ENCODE measurements at places on chromosomes 16 and 17.

DNA sequence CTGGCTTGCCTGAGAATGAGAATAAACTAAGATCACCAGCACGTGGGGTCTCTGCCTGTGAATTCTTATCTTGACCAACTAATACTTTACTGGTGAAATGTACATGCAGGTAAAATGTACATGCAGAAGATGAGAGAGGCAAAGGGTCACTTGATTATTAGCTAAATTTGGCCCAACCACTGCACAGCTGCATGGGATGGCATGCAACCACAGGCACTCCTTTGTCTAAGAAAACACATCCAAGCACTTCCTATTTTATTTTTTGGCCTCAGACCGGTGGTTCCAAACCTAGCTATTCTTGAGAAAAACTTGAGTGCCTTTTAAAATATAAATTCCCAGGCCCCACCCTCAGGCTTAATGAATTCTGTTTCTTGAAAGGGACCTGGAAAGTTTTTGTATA lies 77.9 kb downstream of the SYCE1L start:
- H3K27me3 ChIP-seq = peaks cover 22% of the 10 kb centered on the region
- no peak overlapping the region for H3K4me3 ChIP-seq
- no peaks in the 10 kb centered on the region for H3K36me3 ChIP-seq
- no peak overlapping the region for H3K27ac ChIP-seq
- DNase-seq = no peak
- H3K4me1 ChIP-seq = no peaks in the 10 kb centered on the region

GRCh38 chr17:72422505-72423285 lies 301.9 kb downstream of the SOX9 start:
- peak; percentile 93 for DNase-seq
- H3K4me3 ChIP-seq = peak overlapping the region; percentile 39
- H3K36me3 ChIP-seq = 0 out of 2 replicates have a peak, but pooled peaks cover under 1% of the 10 kb centered on the region
- peak overlapping the region; percentile 75 for H3K27ac ChIP-seq
- H3K4me1 ChIP-seq = peaks cover 33% of the 10 kb centered on the region
- no peaks in the 10 kb centered on the region for H3K27me3 ChIP-seq

DNA sequence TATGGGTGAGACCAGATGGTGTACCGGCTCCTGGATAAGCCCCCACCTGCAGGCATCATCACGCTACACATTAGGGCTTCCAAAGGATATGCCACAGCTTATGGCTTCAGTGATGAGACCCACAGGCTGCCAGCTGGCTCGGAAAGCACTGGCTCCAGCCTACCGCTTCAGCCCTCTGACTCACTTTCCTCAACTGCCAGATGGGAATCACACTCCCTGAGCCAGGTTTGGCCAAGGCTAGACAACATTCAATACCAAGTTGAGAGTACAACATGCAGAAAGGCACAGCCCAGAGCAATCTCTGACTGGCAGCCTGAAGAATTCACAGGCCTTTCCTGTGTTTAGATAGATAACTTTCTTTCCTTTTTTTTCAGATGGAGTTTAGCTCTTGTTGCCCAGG lies 10.3 kb downstream of the CENPV start:
- no peaks in the 10 kb centered on the region for H3K4me1 ChIP-seq
- no peak overlapping the region for H3K27ac ChIP-seq
- no peak overlapping the region for H3K4me3 ChIP-seq

GRCh38 chr16:51392521-51393187 lies 241.6 kb upstream of the SALL1 start:
- no peaks in the 10 kb centered on the region for H3K27me3 ChIP-seq
- peak overlapping the region; percentile 88 for H3K27ac ChIP-seq
- H3K4me1 ChIP-seq = peaks cover 19% of the 10 kb centered on the region
- H3K36me3 ChIP-seq = no peaks in the 10 kb centered on the region
- DNase-seq = peak; percentile 96
- H3K4me3 ChIP-seq = peak overlapping the region; percentile 35
